ENCODE measurements at places on chromosomes 6 and 20. TPM values are rescaled to one million over a fixed set of nuclear protein-coding genes. Genes with fewer than 3 reads are reported as not detected.

DNA sequence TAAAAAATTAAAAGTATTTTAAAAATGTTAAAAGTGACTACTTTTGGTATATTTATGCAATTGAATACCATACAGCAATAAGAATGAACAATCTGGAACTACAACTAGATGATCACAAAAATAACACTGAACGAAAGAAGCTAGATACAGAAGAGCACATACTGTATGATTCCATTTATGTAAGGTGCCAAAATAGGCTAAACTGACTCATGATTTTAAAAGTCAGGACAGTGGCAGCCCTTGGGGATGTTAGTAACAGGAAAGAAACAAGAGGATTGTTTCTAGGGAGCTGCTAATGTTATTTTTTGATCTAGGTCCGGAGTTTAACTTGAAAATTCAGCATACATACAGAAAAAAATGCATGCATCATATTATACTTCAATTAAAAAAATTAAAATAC, 42.3 kb downstream of the KIF13A start:
- no peak for DNase-seq

The LAMA2 gene
- total RNA-seq: 153 TPM

DNA sequence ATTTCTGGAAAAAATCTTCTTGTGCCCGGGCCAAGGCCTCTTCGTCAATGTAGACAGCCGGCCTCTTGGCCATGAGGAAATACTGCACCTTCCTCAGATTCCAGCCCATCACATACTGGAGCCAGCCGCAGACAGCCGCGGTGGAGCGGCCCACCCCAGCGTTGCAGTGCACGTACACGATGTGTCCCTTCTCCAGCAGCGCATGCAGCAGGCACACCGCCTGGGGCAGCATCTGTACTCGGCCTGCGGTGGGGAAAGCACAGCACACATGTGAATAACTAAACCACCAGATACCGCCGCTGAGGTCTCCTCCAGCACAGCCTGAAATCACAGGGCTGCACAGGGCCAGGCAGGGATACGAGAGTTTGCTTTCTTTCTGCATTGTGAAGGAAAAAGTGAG, 107.9 kb downstream of the EPM2A start:
- DNase-seq: no peak

The TPD52L1 gene
- 46.4 TPM for total RNA-seq

DNA sequence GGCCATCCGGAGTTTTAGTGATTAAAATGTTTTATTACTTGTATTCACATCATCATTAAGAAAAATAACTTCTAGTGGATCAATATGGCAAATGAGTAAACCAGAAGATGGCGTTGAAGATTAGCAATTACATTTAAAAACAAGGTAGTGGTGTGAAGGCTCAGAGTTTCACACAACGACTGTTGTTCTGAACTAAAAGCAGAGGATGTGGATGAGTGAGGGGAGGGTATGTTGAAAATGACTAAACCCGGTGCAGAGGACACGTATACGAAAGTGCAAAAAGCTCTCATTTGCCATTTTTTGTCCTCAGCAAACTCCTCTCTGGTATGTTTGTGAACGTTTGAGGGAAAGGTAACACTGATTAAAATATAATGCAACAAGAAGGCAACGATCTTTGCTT, 1.9 kb upstream of the IRF4 start:
- no peak for DNase-seq

The NFATC2 gene
- 11.6 TPM for total RNA-seq

DNA sequence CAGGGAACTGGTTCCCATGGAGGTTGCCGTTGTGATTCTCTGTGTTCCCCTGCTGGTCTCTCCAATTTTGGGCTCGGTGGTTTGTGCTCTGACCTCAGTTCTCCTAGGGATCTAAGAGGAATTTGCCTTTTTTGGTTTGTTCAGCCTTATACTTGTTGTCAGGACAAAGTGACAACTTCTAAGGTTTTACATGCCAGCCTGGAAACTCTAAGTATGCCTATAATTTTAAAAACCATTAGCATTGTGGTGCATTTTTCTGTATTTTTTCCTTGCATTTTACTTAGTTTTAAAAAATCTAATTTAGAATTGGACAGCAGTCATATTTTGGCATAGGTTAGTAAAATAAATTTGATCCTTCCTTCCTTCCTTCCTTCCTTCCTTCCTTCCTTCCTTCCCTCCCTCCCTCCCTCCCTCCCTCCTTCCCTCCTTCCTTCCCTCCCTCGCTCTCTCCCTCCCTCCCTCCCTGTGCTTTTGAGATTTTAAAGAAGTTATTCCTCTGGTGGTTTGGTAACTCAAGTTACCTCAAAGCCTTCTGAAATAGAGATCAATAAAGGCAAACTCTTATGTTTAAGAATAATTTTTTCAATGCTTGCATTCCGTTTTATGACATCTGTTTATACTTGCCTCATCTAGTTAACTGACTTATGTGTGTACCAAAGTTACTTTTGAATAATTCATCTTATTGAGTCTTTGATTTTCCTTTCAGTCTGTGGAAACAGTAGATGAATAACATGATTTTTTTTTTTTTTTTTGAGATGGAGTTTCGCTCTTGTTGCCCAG, 141.3 kb upstream of the RGS17 start:
- no peak for DNase-seq

- DNase-seq: no peak
These were observed 1234.7 kb upstream of the GJE1 start for GRCh38 chr6:140897804-140898573.

The SRMS gene
- not detected for total RNA-seq

DNA sequence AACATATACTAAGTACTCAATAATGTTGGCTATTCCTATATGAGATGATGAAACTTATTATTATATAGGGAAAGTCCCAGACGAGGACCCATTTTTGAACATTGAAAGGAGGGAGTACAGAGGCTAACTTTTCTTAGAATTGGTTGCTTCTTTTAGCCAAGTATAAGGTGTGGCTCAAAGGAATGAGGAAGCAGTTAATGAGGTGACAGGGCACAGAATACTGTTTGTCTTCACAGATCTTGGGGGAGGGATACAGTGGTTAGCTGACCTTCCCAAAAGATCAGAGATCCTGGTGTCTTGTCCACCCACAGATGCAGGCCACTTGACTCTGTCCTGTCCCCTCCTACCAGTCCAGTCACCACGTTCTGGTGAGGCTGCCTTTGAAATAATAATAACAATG, 67.8 kb upstream of the EPB41L1 start:
- no peak for DNase-seq

The MEP1A gene
- not detected for total RNA-seq

- peak; percentile 60 for DNase-seq
These were observed 48.8 kb downstream of the PRR18 start for GRCh38 chr6:166259296-166259977.

- no peak for DNase-seq
These were observed 1.5 kb downstream of the HNF4A start for GRCh38 chr20:44357020-44357419.

- no peak for DNase-seq
These were observed 220.5 kb upstream of the PMEPA1 start for GRCh38 chr20:57930351-57930750.

- no peak for DNase-seq
These were observed 29.4 kb upstream of the KIF3B start for GRCh38 chr20:32248043-32248442.

DNA sequence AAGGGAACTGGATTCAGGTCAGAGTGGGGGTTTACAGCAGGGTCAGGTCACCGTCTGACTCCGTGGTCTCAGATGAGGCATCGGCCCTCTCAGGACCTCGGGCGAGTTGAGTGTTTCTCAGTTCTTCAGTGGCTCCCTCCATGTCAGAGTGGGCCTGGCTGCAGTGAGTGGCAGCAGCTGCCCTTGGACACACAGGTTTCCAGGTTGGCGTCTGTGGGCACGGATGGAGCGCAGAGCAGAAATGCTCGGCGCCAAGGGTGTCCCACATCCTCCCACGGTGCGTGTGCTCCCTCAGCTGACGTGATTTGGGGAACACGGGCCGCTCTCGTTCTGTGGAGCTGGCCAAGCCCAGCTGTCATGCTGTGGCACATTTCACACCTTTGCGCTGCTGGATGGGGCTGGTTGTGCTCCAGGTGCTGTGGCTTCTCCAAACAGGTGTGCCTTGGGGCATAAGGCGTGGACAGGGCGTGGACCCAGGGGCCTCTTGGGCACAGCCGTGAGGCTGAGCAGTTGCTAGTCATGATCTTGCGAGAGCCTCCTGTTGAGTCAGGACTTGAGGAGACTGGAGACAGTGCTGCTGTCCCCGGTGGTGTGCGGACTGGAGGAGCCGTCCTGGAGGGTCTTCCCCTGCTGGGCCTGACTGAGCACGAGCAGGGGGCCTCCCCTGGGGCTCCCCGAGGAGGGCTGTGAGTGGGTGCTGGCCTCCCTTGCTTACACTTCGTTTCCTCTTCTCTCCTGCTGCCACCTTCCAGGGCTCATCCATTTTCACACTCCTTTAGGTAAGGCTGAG, 9.5 kb upstream of the DNAJC5 start:
- no peak for DNase-seq

GRCh38 chr6:1593286-1593957, 16.3 kb upstream of the FOXC1 start:
- DNase-seq: no peak

The DDO gene
- total RNA-seq: 0.66 TPM

- no peak for DNase-seq
These were observed 48.3 kb downstream of the CARMIL1 start for GRCh38 chr6:25327432-25327831.

- DNase-seq: no peak
These were observed 50.3 kb upstream of the NAA20 start for GRCh38 chr20:19966840-19967239.

GRCh38 chr6:63517221-63517620, 55.1 kb upstream of the LOC128125822 start:
- no peak for DNase-seq

DNA sequence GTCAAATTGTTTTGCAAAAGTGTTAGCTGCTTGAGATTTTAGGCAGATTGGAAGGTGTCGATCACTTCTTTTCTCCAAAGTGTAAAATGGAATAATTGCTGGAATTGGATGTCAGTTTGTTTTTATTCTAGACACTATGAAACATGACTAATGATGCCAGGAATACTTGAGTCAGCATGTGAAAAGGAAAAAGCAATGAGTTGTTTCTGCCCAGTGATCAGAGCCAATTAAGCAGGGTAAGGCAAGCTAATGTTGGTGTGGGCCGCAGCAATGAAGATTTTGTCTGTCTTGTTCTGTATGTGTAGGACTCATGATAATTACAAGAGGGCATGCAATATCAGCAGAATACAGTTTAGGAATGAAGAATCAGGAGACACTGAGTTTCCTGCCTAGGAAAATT, 110.3 kb downstream of the CARMIL1 start:
- DNase-seq: no peak

GRCh38 chr20:4512891-4513550, 208.7 kb upstream of the PRND start:
- DNase-seq: no peak

The PTGIS gene
- total RNA-seq: 125 TPM

DNA sequence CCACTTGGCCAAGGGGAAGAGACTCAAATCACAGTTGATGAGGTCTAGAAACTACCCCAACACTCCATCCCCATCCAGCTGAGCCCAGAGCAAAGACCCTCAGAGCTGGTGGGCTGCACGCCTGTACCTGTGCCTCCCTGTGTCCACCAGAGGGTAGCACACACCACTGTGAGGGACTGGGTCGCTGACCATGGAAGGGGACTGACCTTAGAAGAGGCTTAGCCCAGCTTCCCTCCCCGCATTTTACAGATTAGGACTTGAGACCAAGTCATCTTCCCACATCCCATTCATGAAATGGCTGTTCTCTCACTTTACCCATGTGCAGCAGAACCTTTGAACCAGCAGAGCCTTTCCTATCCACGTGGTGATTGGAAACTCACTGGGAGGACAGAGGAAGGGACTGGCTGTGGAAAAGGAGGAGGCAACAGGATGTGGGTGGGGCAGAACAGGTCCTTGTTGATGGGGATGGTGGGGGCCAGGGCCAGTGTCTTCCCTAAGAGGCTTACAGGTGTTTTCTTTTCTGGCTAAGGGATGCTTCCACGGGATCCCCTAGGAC, 44.3 kb downstream of the CPXM1 start:
- no peak for DNase-seq

DNA sequence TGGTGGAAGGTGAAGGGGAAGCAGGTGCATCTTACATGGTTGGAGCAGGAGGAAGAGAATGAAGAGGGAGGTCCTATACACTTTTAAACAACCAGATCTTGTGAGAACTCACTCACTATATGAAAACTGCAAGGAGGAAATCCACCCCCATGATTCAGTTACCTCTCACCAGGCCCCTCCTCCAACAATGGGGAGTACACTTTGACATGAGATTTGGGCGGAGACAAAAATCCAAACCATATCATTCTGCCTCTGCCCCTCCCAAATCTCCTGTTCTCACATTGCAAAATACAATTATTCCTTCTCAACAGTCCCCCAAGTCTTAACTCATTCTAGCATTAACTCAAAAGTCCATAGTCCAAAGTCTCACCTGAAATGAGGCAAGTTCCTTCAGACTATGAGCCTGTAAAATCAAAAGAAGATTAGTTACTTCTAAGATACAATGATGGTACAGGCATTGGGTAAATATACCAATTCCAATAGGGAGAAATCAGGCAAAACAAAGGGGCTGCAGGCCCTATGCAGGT, 60.5 kb downstream of the EDN1 start:
- no peak for DNase-seq

GRCh38 chr6:97841763-97842162, 558.7 kb upstream of the MMS22L start:
- DNase-seq: no peak

- DNase-seq: no peak
These were observed 54.5 kb upstream of the TAGAP start for GRCh38 chr6:159099276-159099675.

DNA sequence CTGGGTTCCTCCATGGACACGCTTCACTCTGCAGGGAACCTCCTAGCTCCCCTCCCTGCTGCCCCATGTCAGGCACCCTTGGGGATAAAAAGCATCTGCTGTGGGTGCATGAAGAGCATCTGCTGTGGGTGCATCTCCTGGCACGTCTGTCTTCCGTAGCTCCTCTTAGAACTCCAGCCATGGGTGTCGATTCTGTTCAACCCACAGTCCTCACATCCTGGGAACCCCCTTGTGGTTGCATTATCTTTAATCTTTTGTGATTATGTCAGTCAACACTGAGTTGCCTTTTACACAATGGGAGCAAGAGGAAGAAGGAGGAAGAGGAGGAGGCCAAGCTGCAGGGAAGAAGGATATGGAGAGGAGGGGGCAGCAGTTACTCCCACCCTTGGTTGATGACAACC, 24.1 kb upstream of the CCR6 start:
- no peak for DNase-seq

- no peak for DNase-seq
These were observed 323.3 kb upstream of the NT5E start for GRCh38 chr6:85126485-85127167.

The DPPA5 gene
- not detected for total RNA-seq

Measured in esophagus muscularis mucosa (tissue), 4 donors.